GM04504 (cell line): ENCODE measurements at places on chromosomes 2 and 18.

- peak; percentile 51 for DNase-seq
These were observed 18.2 kb downstream of the FBLN7 start for GRCh38 chr2:112156152-112156986.

DNA sequence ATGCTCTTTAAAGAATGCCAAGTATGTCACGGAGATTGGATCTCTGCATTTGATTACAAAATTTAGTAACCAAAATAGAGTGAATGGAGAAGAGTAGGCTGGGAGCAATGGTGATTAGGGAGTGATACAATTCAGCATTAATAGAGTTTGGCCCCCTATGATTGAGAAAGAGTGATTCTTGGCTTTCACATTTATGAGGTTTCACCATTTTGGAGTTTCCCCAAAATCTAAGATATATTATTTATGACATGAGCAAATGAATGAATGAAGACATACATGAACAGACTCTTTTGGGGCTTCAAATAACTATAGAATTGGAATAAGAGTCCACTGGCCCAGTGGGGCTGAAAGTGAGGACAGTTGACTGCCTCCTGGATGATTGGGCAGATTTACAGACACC lies 255.2 kb downstream of the LPIN1 start:
- no peak for DNase-seq

DNA sequence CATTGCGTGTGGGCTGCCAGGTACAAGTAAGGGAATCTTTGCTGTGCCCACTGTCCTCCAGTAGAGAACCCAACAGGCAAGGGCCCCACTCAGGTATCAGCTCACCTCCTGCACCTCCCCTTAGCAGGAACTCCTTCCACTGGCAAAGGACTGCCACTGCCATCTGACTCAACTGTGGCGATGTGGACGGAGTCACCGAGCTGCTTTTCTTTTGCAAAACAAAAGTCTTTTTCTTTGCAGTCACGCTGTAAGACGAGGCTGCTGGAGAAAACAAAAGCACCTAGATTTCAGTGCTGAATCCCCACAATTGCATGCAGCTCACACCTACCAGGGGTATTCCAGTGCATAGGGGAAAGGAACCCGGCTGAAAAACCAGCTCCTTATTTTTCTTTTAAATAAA lies 7.9 kb downstream of the MTERF4 start:
- DNase-seq: no peak

GRCh38 chr18:34970106-34970505 lies 71.1 kb upstream of the MAPRE2 start:
- no peak for DNase-seq

GRCh38 chr2:197883354-197884032 lies 79.1 kb downstream of the PLCL1 start:
- DNase-seq: peak; percentile 38

- peak; percentile 84 for DNase-seq
These were observed 156.4 kb upstream of the MMADHC start for GRCh38 chr2:149743842-149744448.

DNA sequence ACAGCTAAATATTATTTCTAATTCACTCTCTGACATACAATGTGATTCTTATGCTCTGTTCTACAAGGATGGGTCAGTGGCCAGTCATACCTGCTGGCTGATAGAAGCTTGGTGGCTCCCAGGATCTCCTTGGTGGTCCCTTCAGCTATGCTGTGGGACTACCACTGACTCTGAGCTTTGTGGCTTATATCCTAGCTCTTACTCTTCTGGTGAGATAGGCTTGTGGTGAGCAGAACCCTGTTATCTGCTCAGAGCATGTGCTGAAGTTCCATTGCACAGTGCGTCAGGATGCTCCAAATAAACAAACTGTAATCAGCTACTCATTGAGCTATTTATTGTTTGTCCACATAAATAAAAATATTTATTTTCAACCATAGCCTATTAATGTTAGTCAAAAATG lies 51.7 kb downstream of the MFSD6 start:
- no peak for DNase-seq

DNA sequence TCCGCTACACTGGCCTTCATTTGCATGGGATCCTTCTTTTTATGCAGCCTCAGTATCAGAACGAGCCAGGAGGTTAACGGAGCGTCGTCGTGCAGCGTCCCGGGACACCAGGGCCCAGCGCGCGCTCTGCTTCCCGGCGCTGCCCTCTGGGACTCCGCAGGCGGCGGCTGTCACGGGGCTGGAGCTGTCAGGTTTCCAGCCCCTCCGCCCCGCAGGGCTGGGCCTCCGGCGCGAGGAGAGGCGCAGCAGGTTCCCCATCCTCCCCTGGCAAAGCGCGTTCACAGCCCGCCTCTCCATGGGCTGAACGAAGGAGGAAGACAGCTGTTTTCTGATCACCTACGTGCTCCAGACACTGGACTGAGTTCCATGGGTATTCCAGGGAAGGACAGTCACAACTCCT lies 12.5 kb upstream of the PAX8 start:
- DNase-seq: no peak

DNA sequence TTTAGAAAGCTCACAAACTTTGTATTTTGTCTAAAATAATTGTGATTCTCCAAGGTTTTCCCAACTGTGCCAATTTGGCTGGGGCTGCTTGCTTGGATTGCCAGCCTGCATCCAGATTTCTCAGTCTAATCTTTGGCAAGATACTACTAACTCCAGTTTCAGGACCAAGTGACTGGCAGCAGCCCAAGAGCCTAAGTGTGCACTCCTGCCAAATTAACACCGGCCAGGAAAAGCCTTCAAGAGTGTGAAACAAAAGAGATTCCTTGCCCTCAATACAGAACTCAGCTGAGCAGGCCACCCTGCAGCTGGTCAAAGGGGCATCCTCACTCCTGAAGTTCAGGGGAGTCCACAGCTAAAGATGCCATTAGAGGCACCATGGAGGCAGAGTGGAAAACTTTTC lies 589.0 kb upstream of the ACVR2A start:
- no peak for DNase-seq

- no peak for DNase-seq
These were observed 25.9 kb downstream of the AQP4 start for GRCh38 chr18:26839609-26840008.

- DNase-seq: no peak
These were observed 141.8 kb downstream of the MEIS1 start for GRCh38 chr2:66576561-66577320.

DNA sequence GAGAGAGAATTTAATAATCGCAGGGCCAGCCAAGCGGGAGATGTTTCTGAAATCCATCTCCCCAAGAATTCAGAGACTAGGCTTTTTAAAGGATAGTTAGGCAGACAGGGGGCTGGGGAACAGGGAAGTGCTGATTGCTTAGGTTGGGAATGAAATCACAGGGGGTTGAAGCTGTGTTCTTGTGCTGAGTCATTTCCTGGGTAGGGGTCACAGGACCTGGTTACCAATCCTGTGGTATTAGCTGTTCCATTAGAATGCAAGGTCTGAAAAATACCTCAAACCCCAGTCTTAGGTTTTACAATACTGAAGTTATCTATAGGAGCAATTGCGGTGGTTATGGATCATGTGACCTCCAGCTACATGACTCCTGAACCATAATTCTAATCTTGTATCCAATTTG lies 4.6 kb downstream of the SP140 start:
- no peak for DNase-seq

DNA sequence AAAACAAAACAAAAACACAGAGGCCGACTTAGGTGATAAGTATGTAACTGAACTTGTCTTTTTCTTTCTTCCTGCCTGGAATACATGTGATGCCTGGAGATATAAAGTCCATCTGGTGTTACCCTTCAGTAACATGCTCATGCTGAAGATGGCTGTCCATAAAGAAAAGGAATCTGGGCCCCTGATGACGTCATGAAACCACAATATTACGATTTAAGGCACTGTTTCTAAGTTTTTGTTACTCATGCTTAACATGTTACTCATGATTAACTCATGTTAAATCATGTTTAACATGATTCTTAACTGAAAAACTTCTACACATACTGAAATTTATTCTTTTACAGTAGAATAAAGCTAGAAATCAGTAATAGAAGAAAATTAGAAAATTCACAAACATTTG lies 49.0 kb downstream of the STRADB start:
- no peak for DNase-seq

GRCh38 chr18:3008541-3008940 lies 4.4 kb downstream of the LPIN2 start:
- DNase-seq: no peak

DNA sequence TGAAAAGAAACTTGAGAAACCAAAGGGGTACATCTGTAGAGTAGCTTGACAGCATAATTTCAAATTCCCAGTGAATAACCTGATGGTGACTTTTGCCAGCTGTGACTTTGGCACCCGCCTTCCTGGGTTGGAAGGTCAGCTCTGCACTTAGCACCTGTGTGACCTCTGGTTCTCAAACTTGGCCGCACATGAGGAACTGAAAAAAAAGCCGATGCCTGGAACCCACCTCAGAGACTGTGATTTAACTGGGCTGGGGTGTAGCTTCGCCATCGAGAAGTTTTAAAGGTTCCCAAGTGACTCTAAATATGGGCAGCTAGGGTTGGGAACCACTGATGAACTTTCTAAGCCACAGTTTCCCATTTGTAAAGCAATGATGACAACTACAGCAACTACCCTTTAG lies 6.5 kb downstream of the EFEMP1 start:
- no peak for DNase-seq

GRCh38 chr2:69518841-69519240 lies 81.6 kb upstream of the NFU1 start:
- DNase-seq: no peak

DNA sequence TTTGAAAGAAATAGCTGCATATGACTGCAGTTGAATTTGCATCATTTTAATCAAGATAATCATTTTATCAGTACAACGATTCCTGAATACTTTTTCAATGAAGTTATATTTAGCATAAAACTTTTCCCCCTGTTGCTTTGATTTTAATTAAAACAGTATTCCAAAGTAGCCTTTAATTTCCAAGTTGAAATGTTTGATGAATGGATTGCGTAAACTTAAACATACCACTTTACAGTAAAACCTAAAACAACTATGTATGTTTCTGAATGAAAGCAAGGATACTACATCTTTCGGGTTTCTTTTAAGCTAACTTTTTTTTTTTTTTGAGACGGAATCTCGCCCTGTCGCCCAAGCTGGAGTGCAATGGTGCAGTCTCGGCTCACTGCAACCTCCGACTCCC lies 1.4 kb downstream of the SPAST start:
- no peak for DNase-seq

DNA sequence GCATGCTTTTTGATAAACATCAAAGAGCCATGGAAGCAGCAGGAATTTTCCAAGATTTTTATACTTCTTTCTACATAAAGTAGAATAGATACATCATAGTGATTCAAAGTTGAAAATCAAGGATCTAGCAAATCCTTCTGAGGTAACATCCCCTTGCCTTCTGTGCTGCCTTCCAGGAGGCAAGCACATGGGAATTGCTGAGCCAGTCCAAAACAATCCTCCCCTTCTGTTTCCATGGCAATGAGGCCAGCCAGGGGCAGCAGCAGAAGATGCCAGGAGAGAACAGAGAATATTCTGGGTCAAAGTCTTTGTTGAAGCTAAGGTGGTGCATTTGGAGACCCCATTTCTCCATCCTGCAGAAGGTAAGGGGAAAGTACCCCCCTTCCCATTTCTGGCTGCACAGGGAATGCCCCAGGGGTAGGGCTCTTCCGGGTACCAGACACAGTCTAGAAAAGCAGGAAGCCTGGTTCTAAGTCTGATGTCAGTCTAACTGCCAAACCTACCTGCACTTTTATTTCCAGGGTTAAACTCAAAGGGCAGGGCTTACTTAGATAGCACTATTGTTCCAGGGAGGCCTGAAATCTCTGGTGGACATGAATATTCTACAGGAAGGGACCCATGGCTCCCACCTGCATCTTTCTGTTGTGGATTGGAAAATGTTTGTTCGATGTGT lies 22.1 kb downstream of the CENPA start:
- DNase-seq: no peak

DNA sequence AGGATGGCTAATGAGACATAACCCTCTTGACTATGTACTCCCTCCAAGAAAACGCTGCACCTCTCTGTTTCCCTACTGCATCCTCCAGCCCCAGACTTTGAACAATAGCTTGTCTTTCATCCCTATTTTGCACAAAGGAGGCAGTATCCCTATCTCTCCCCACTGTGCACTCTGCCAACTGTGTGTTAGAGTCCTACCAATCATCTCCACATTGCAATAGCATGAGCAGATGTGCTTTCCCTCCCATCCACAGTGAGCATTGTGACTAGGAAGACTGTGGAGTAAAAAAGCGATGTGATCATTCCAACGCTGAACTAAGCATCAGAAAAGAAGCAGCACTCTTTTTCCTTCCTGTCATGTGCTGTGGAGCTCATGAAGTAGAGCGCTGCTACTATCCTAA lies 206.3 kb upstream of the GULP1 start:
- DNase-seq: no peak
